Right renal pelvis (tissue), 4 donors: ENCODE measurements at places on chromosomes 2 and 18.
A peak's percentile ranks its signal among the peaks of the same experiment; 100 is the strongest.

- DNase-seq = peak; percentile 75
Measured at GRCh38 chr18:55401638-55402191, 186.3 kb downstream of the TCF4 start.

- no peak for DNase-seq
Measured at GRCh38 chr2:141654311-141654710, 476.5 kb downstream of the LRP1B start.

- DNase-seq = no peak
Measured at GRCh38 chr2:36335597-36335996, 20.0 kb upstream of the CRIM1 start.

GRCh38 chr2:16655905-16656642 lies 9.6 kb downstream of the CYRIA start:
- DNase-seq = no peak

GRCh38 chr2:46901611-46902010 lies 14.0 kb downstream of the MCFD2 start:
- no peak for DNase-seq

- peak; percentile 38 for DNase-seq
Measured at GRCh38 chr18:62586151-62586774, 63.4 kb downstream of the ZCCHC2 start.

DNA sequence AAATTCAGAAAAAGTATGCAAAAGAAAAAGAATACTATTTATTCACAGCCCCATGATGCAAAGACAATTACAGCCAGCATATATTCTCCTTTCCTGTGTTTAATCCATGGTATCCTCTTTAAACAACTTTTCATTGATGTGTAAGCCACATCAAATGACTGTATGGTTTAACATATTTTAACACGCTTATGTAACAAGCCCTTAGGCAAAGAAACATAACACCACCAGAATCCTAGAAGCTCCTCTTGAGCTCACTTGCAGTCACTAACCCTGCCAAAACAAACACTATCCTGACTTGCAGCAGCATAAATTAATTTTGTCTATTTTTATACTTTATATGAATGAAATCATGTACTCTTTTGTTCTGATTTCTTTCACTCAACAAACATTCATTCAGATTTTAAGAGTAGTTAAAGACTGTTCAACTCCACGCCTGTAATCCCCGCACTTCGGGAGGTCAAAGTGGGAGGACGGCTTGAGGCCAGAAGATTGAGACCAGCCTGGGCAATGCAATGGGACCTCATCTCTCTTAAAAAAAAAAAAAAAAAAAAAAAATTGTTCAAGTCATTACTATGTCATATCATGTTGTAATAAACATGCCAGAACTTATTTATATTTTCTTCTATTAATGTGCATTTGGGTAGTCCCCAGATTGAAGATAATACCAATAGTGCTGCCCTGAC lies 226.3 kb downstream of the NBAS start:
- no peak for DNase-seq

- DNase-seq = no peak
Measured at GRCh38 chr18:11237066-11237465, 87.7 kb upstream of the PIEZO2 start.
